ENCODE measurements at places on chromosomes 7 and 10.

DNA sequence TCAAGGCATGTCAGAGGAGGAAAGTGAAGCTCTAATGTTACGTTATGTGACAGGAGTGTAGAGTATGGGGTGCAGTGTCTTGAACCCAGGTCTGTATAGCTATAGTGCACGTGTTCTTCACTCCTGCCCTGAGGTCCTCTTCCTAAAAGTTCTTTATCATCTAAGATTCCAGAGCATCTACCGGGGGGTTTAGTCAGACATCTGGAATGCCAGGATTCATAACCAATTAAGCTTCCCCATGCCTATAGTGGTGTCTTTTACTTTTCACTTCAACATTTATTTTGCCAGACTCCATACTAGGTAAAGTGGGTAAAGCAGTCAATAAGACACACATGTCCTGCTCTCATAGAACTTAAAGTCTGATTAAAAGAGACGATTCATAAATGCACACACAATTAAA, 22.4 kb downstream of the PPP1R3C start:
- DNase-seq: no peak

GRCh38 chr7:124137664-124138063, 104.8 kb upstream of the TMEM229A start:
- DNase-seq: no peak

DNA sequence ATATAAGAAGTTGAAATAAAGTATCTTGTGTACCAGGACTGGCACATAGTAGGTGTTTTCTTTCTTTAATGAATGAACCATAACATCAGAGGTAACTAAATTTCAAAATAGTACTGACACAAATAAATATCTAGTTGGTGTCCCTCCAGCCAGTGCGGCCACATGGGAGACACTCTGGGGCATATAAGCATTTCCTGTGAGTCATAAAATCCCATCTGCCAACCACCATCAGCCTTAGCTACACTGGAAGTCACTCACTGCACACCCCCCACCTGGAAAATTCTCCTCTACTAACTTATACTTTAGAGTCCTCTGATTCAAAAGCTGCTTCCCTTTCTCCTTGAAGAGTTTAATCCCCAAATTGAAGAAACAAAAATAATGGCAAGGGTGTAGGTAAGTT, 32.5 kb downstream of the DYDC1 start:
- DNase-seq: no peak

DNA sequence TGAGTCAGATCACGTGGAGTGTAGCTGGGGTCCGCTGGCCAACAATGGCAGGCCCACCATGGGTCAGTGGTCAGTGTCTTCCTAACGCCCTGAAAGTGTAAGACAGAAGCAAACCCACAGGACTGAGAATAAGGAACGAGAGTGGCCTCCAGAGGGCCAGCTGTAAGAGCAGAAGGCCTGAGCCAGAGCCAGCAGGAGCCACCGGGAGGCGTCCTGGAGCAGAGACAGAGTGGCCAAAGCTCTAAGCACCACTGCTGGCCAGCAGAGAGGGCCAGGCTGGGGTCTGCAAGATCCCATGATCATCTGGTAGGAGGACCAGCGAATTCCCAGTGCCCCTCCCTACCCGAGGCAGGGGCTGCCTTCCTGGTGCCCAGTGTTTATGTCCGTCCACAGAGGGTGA, 9.2 kb downstream of the CCDC201 start:
- DNase-seq: no peak

DNA sequence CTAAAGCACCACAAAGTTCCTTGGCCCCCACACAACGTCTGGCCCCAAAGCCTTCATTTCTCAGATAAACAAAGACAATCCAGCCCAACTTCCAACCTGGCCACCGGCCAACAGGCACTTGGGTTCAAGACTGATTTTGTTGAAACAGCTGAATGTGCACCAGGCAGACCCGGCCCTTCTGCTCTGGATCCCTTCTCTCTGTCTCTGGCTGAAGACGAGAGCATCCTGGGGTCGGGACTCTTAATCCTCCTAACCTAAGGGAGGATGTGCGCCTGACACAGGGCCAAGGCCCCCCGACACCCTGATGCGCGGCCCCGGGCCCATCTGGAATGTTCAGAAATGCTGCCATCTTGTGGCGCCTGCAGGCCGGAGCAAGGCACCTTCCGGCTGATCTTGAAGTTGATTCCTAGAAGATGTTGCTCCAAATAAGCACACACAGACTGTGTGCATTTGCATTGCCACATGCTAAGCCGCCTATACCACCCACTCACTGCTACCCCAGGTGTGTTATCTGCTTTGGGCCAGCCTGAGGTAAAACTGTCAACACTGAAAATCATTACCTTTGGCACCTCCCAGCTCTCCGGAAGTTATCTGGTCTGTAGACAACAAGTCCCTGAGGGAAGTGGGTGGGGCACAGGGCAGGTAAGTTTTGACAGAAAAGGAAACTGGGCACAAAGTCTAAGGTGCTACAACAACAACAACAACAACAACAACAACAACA, 98.4 kb upstream of the HABP2 start:
- peak; percentile 28 for DNase-seq

- DNase-seq: no peak
Measured at GRCh38 chr7:81370822-81371221, 399.0 kb downstream of the HGF start.

DNA sequence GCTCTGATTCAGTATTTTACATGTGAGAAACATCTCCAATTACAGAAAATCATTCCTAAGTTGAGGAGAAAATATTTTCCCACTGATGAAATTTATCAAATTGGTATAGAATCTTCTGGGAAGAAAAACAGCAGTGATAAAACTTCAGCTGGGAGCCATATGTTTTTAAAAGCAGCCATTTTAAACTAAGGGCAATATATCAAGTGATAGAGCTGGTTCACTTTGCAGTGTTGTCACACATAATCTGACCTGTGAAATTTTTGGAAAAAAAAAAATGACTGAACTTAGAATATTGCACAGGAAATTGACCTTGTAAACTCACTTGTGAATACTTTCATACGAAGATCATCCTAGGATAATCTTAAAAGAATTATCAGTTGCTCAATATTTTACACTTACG, 10.5 kb upstream of the EZH2 start:
- no peak for DNase-seq

DNA sequence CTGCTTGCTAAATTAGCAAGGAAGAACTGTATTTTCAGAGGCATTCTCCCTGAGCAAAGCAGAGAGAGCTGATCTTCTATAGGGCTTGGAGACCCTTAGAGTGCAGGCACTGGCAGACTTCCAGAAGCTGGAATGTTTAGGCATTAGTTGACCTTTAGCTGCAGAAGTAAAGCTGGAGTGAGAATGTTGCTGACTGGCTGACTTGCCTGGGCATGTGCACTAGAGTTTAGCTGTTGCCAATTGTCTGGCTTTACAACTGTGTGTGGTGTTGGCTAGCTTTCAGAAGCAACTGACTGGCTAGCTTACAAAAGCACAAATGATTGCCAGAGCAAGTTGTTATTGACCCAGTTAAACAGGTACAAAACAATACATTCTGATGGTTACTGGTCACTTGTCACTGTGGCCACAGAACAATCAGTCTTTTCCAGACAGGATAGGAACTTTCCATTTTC, 25.1 kb downstream of the FAM13C start:
- peak; percentile 55 for DNase-seq

DNA sequence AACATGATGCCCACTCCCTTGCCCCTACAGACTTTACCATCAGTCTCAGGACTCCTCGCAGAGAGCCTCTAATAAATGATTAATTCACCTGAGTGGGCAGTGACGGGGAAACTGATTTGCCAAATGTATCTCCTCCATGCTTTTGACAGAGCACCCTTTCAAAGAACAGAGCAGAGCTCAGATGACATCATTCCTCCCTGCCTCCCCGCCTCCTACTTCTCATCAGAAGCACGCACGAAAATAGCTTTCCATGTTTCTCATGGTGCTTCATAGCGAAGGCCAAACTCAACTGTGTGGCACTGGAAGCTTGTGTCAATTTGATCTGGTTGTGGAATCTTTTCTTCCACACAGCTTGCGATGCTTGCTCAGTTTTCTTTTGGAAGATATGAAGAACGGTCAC, 442.5 kb downstream of the RPS24 start:
- DNase-seq: no peak

DNA sequence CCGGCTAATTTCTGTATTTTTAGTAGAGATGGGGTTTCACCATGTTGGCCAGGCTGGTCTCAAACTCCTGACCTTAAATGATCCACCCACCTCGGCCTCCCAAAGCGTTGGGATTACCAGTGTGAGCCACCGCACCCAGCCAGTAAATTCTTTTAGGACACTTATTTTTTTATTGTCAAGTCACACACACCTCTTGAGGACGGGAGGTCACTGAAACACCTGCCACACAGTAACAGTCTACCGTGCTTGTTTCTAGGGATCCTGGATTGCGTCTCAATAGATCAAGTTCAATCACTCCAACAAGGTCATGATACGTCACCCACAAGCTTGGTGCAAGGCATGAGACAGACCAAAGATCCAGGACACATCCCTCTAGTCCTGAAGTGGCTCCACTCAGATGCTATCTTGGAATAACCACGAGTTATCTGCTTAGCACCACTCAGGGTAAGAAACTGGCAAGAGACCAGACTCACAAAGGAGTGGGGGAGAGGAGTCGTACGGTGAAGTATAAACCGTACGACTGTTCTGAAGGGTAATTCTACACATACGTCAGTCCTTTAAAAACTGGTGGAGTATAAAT, 58.9 kb upstream of the NCAPG2 start:
- no peak for DNase-seq

DNA sequence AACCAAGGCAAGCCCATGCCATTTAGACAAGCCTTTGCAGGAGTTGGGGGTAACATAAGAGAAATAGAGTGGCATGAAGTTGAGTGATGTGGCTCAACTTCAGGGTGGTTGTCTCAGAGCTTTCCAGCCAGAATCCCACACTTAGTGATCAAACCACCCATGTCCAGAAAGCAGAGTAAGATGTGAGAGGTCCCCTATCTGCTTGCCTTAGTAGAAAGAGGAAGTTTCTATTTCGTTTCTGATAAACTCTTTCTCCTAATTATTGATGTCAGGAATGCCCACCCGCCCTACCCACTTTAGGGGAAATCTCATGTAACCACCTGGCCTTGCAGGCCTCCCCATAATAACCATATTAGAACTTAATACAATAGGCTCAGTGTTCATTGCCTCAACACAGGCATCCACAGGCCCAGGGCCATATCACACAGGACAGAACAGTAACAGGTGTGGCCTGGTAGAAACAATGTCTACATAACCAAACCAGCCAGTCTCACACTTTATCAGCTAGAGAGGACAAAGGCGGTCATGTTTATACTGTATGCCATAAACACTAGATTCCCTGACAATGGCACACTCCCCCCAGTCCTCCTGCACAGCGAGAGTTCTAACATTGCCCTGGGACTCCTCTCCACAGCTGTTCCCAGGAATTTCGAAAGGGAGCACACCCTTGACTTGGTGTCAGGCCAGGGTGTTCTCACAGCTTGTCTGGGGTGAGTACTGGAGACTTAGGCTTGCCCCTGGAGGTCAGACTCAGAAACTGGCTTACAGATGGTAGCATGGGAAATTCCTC, 364.4 kb downstream of the CXCL12 start:
- no peak for DNase-seq

- no peak for DNase-seq
Measured at GRCh38 chr7:31171984-31172383, 119.9 kb downstream of the ADCYAP1R1 start.

DNA sequence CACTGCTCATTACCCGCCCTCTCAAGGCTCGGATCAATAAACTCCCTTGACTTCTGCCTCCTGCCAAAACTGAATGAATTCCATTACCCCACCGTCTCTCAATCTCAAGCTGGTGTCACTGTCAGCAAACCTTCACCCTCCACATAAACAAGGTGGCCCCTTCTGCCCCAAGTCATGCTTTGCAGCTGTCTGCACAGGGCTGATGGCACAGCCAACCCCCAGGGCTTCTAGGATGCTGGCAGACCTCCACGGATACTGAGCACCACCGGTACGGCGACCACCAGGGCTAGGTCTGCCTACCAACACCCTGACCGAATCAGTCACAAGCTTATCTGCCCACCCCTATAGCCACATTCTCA, 46.1 kb downstream of the PARD3 start:
- no peak for DNase-seq

DNA sequence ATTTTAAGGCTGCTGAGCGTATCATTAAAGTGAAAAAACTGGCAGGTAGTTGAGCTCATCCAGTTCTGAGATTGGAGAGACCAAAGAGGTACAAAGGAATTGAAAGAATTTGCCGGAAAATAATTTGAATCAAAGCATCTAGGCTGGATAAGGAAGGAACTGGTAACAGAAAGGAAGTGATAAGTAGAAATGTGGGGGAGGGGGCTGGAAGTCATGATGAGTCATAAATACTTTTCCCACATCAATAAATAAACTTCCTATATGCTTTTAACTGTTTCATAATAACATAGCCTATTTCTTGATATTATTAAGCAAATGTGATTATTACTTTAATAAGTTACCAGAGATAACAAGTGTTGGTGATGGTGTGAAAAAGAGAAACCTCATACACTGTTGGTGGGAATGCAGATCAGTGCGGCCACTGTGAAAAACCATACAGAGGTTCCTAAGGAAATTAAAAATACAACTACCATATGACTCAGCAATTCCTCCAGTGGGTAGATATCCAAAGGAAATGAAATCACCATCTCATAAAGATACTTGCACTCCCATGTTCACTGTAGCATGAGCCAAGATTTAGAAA, 27.0 kb downstream of the ZNF438 start:
- DNase-seq: no peak

GRCh38 chr10:114374053-114374791, 30.1 kb downstream of the AFAP1L2 start:
- no peak for DNase-seq

DNA sequence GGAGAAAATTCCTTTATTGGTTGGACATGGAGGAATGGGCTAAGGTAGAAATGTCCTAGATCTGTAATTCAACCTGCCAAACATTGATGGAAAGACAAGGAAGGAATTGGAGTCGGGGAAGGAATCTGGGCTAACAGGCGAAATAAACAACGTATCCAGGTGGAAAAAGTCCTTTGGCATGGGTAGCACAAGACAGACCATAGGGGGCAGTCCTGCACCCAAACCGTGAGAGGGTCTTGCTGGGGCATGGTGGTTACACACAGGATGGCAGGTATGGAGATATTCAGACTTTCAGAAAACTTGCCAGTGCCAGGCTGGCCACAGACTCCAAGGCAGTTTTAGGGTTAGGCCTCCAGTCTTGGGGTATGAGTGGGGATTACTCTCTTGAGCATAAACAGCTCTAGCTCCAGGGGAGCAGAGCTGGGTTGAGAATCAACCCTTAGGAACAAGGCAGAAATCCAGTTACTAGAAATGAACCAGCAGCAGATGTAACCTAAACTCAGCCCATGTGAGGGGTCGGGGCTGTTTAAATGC, 188.6 kb upstream of the GDF10 start:
- no peak for DNase-seq

DNA sequence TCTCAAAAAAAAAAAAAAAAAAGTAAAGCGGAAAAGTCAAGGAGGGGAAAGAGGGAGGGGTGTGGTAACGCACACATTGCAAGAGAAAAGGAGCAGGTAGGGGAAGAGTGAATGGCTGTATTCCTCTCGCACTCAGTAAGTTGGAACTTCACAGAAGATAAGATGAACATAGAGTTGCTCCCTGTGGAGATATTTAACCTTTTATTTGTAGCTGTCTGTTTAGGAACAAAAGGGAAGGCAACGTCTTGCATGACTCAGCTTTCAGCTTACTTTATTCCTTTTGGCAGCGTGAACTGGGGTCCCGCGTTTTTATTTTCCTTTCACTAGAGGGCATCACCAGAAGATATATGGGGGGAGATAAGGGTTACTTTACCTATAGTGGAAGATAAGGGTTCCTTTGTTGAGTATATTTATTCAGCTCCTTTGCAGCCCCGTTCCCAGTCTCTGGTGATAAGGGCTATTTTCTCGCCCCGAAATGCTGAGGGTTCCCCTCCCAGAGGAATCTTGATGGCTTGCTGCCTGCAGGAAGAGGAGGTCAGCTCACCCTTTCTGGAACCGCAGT, 78.5 kb downstream of the APBB1IP start:
- no peak for DNase-seq

- no peak for DNase-seq
Measured at GRCh38 chr10:50325449-50326171, 74.3 kb upstream of the ASAH2 start.

Measured in NCI-H345 (cell line).